ENCODE measurements at places on chromosomes 2 and 18.

GRCh38 chr2:220015576-220015975 is 388.1 kb downstream of the SLC4A3 start:
- no peak for DNase-seq

- no peak for DNase-seq
These were observed 219.8 kb downstream of the GLI2 start for GRCh38 chr2:120955427-120955826.

DNA sequence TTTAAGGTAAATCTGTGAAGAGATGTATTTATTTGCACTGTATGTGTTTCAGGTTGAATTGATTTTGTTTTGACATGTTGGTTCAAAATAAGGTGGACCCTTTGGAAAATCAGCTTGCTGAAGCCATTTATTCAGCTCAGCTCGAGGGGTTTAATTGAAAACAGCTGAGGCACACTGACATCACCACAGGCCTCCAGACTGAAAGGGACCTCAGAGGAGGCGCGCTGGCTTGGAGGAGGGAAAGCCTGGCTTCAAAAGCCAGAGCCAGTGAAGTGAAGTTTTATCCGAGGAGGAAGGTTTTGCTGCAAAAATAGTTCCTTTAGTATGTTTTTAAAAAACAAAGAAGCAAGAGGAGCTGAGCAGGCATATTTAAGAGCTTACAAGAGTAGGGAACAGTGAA is 26.9 kb upstream of the DNMT3A start:
- DNase-seq = no peak

DNA sequence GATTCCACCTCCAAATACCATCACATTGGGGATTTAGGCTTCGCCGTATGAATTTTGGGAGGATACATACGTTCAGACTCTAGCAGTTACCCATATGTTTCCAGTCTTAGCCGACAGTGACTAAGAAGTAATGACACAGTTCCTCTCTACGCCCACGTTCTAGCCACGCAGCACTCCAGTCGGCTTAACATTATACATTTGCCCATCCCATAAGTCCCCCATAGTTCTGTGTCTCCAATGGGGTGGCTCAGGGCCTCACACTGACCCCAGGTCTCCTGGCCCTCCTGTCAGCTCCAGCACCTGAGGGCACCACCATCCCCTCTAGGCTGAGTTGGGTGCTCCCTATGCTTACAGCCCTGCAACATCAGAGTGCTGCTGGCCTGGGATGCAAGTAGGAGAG is 18.4 kb upstream of the CNDP2 start:
- DNase-seq = no peak

GRCh38 chr18:39149211-39149806 is 1583.7 kb upstream of the CELF4 start:
- DNase-seq = no peak

GRCh38 chr2:24830786-24831185 is 37.6 kb downstream of the CENPO start:
- DNase-seq = no peak

- DNase-seq = no peak
These were observed 588.4 kb downstream of the ARHGAP15 start for GRCh38 chr2:143717536-143718168.

DNA sequence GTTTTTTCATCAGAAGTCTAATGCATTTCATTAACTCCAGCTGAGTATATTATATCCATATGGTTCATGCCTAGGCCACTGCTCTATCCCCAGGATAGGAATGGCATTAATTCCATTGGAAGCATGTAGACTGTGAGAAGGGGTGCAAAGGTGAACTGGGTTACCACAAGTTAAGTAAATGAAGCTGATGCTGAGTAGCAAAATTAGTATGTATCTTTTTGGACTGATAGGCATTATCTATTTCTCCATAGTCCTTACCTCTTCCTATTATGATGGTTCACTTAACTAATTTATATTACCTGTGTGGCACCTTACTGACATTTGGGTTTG is 24.9 kb downstream of the UBE2E3 start:
- no peak for DNase-seq

DNA sequence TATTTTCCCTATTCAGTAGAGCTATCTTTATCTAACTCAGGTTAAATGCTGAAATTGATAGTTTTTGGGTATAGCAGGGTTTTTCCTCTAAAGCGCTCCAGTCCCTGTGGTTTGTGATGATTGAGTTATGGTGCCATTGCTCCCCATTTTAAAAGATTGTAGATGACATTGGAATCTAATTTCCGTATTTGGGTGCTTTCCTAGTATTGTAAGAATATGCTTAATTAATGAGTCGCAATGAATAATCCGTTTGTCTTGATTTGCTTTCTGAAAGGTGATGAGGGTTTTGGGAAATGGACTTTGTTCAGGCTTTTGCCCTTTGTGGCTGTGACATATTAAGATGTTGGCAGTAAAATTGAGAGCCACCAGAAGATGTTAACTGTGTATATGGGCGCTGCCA is 3.9 kb downstream of the RPS7 start:
- no peak for DNase-seq

GRCh38 chr2:184520441-184520840 is 77.9 kb upstream of the ZNF804A start:
- no peak for DNase-seq

GRCh38 chr2:213932-214693 is 49.7 kb downstream of the SH3YL1 start:
- no peak for DNase-seq

- DNase-seq = no peak
These were observed 53.6 kb downstream of the CTDP1 start for GRCh38 chr18:79733135-79733701.

GRCh38 chr2:73451263-73451972 is 65.8 kb downstream of the ALMS1 start:
- DNase-seq = peak; percentile 61

DNA sequence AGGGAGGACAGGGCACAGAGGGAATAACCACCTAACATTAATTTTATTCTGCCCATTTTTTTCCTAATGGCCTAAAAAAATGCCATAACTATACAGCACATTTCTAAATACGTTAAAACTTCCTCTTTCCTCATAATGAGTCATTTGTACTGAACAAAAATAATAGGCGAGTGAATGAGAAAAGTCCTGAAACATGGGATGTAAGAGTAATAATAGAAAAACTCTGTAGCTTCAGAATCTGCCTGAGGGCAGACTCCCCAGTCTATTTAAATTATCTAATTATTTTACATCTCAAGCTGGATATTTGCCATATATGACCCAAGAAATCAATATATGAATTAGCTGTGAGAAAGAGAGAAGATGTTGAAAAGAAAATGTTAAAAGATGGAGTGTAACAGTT is 285.1 kb downstream of the TMX3 start:
- no peak for DNase-seq

DNA sequence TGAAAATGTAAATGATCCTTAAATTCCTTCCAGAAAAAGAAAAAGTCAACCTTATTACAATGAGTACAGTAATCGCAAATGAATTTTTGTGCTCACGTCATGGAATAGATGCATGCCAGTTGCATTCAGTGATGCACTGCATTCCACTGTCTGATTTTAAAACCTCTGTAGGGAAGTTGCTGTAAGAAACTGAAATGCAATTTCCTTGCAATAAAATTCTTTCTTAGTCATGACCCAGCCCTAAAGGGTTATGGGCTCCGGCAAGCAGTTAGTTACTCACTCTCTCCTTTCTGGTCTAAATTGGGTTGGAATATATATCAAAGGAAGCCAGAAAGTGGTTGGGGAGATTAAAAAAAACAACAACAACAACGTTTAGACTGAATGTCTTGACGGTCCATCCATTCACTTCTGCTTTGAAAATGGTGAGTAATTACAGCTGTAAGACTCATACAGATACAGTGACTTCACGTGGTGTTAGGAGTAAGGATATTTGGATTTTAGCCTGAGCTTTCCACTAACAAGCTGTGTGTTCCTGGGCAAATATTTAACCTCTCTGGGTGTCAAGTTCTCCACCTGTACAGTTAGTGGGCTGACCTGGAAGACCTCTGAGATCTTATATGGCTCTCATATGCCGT is 8.6 kb upstream of the RND3 start:
- DNase-seq = no peak

DNA sequence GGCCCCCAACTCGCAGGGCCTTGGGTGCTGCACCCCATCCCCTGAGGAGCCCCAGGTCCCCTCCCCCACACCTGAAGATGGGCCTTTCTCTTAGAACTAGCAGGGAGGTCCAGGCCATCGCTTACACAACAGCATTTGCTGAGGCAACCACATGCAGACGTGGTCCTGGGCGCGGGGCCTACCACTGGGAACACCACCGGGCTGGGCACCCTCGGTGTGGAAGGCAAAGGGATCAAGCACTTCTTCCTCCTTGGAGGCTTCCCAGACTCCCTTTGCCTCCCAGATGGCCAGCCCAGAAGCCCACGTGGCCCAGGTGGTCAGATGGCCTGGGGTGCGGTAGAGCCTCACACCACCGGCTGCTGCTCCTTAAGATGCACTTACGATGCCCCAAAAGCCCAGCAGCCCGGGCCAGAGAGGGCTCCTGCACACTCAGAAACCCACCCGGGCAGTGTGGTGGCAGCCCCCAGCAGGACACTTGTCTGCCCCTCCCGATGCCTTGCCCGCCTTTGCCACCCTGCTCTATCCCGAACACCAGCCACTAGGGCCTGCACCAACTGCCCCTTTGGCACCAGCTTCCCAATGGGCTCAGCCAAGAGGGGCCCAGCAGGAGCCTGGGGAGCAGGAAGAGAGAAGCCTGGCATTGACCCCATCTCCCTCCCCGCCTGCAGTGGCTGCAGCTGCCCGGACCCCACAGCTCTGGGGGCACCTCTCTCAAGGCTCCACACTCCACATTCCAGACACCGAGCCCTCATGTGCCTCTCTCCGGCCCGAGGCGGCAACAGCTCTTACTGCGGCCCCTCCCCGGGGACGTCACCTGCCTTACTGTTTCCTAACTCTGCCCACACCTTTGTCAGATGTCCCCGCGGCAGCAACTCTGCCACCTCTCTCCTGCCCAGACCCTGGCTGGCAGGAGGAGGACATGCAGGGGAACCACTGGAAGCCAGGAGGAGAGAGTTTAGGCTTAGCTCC is 13.9 kb upstream of the MLPH start:
- DNase-seq = no peak

GRCh38 chr2:200270732-200271131 is 35.8 kb upstream of the SPATS2L start:
- no peak for DNase-seq

DNA sequence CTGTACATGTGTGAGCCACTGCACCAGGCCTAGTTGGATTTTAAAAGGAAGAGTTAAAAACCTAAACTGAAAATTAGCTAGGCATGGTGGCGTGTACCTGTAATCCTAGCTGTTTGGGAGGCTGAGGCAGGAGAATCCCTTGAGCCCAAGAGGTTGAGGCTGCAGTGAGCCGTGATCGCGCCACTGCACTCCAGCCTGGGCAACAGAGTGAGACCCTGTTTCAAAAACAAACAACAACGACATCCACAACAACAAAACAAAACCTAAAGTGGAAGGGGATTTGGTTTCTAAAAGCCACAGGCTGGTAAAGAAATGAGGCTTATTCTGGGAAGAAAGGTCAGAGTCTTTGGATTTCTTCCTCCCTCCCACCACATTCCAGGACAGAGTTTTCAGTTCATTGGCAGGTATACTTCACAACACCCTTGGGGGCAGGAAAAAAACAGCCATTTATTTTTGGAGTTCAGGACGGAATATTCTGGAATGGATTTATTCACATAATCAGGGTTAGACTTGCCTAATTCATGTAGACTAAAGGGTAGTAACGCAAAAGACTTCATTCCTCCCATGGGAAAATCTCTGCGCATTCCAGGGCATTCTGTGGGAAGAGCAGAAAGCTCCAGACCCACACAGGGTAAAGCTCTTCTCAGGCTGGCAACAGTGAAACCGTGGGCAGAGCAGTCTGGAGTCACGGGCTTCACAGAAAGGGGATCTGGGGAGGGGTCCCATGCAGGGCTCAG is 34.9 kb downstream of the TEX44 start:
- DNase-seq = no peak

- no peak for DNase-seq
These were observed 34.8 kb upstream of the IL1R1 start for GRCh38 chr2:102107741-102108070.

- DNase-seq = no peak
These were observed 50.3 kb upstream of the B3GNT2 start for GRCh38 chr2:62145478-62146100.

DNA sequence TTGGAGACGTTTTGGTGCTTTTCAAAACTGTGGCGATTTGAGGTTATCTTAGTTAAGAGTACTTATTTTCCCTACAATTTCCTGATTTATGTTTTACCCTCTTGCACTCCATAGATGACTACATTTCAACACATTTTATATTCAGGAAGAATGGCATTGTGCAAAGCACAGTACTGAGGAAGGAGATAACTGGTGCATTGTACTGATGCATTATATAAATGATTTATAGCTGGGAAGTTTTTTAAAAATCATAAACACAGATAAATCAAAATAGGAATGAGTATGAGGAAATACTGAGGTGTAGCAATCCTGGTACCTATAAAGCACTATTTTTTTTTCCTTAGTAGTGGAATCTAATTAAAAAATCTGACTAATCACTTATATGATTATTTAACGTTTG is 5.6 kb downstream of the REL start:
- DNase-seq = no peak

DNA sequence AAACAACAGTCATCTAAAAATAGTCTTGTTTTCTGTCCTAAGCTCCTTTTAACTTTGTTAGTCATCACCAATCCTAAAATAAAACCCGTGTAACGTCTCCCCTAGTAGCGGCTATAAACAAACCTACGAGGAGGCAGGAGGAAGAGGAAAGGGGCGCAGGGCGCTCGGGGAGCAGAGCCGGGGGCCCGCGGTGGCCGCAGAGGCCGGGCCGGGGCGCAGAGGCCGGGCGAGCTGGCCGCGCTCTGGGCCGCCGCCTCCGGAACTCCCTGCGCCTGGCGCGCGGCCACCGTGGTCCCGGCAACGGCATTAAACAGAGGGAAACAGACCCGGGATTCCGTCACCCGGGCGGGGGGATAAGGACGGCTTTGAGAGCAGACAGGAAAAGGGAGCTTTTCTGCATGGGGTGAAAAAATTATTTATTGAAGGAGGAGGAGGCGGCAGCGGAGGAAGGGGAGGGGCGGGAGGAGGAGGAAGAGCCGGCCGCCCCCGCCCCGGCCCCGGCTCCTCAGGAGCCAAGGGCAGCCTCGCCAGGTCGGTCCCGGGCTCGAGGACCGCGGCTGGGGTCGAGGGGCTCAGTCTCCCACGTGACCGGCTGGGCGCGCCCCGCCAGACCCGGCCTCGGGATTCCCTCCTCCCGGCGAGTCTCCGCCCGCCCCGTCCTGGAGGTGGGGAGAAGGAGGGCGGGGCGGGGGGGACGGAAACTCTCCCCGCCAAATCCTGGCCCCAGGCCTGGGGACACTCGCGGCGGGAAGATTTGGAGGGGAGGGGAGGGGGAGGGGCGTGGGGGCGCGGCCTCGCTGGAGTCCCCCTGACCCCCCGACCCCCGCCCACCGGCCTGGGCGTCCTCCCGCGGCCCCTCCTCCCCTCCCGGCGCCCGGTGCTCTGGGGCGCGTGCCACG is 1.8 kb upstream of the NFATC1 start:
- no peak for DNase-seq
